ENCODE measurements at places on chromosomes 4 and X.
A peak's percentile ranks its signal among the peaks of the same experiment; 100 is the strongest.

DNA sequence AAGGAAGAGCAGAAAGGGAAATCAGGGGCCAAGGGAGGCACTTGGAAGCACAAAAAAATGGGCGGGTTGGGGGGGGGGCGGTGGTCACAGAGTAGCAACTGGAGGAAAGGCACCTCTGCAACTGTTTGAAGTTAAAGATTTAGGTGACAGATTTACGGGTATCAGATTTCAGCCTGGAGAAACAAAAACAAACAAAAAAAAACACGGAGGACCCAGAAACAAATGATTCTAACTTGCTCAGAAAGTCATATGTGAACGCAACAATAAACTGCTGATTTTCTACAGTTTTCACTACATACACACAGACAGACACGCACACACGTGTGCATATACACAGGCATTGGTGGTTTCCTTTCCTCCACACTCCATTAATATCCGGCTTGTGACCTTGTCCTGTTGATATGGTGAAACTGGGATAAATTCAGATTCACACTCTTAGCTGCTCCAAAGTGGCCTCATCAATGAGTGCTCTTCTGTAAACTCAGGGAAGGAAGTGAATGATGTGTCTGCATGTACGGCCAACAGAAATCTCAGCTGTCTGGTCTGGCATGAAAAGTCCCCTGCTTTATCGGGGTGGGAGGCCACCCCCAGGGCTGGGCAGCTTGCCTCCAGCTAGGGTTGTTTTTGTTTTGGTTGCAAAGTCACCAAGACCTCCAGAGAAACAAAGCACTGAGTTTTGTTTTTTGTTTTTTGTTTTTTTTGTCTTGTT, 54.3 kb downstream of the CHST7 start:
- no peak for DNase-seq

- no peak for DNase-seq
These were observed 30.3 kb downstream of the BMP3 start for GRCh38 chr4:81060587-81061343.

GRCh38 chr4:184635381-184635780, 13.9 kb downstream of the CASP3 start:
- no peak for DNase-seq

GRCh38 chr4:76087007-76087769, 12.7 kb downstream of the ART3 start:
- DNase-seq, result peak; percentile 13

DNA sequence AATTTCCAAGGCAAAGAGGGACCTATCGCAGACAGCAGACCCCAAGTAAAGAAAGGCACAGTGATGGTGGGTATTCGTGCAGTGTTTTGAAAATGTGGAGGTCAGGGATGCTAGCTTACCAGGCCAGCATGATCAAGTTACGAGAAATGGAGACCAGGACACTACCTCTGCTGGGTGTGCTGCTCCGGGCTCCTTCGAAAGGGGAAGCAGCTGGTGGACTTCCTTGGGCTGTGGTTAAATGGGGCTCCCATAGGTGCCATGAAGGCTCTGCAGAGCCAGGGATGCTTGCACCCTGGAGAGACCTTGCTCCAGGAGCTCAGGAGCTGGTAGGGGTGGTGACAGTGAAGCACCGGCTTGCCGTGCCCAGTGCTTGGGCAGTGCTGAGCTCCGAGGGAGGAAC, 68.8 kb downstream of the TBL1X start:
- no peak for DNase-seq

- DNase-seq, result no peak
These were observed 19.1 kb upstream of the KIAA0232 start for GRCh38 chr4:6763330-6763851.

- no peak for DNase-seq
These were observed 52.5 kb downstream of the SORCS2 start for GRCh38 chr4:7244751-7245320.

GRCh38 chrX:15804563-15804962, 14.3 kb downstream of the ZRSR2 start:
- no peak for DNase-seq

- DNase-seq, result no peak
These were observed 27.3 kb downstream of the CSN3 start for GRCh38 chr4:70269674-70270073.

GRCh38 chrX:135273162-135273561, 21.3 kb downstream of the ETDA start:
- DNase-seq, result no peak

DNA sequence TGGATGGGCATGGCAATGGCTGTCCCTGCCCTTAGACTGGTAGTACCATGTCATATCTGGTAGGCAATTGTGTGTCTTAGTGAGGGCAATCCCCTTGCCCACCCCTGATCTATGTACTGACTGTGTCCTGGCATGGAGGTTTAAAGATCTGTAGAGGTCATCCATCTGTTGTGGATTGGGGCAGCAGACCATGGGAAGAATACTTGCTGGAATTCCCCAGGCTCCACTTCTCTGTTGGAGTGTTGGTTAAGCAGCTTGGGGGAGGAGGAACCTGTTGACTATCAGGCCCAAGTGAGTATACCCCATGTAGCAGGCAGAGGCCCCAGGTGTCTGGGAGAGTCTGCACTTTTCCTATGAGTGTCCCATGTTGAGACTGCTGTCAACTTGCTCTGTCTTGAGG, 246.7 kb upstream of the DIPK2B start:
- no peak for DNase-seq

DNA sequence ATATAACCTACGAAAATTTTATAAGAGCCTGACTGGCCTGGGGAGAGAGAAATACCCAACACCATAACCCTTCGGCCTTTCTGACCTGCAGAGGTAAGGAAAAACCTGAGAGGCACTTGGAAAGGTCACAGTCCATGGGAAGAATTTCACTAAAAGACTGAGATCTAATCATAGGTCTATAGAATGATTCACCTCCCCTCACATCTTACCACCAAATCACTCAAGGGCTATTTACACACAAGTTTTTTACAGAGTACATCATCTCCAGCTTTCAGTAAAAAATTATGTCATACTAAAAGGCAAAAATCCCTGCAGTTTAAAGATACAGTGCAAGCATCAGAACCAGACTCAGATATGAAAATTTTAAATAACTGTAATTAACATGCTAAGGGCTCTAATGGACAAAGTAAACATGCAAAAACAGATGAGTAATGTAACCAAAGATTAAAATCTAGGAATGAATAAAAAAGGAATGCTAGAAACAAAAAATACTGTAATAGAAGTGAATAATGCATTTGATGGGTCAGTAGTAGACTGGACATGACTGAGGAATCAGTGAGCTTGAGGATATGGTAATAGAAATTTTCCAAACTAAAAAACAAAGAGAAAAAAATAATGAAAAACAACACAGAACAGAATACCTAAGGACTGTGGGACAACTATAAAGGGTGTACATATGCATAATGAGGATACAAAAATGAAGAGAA, 32.1 kb upstream of the SLC16A2 start:
- DNase-seq, result no peak

GRCh38 chr4:153111426-153112040, 92.7 kb upstream of the TRIM2 start:
- no peak for DNase-seq

DNA sequence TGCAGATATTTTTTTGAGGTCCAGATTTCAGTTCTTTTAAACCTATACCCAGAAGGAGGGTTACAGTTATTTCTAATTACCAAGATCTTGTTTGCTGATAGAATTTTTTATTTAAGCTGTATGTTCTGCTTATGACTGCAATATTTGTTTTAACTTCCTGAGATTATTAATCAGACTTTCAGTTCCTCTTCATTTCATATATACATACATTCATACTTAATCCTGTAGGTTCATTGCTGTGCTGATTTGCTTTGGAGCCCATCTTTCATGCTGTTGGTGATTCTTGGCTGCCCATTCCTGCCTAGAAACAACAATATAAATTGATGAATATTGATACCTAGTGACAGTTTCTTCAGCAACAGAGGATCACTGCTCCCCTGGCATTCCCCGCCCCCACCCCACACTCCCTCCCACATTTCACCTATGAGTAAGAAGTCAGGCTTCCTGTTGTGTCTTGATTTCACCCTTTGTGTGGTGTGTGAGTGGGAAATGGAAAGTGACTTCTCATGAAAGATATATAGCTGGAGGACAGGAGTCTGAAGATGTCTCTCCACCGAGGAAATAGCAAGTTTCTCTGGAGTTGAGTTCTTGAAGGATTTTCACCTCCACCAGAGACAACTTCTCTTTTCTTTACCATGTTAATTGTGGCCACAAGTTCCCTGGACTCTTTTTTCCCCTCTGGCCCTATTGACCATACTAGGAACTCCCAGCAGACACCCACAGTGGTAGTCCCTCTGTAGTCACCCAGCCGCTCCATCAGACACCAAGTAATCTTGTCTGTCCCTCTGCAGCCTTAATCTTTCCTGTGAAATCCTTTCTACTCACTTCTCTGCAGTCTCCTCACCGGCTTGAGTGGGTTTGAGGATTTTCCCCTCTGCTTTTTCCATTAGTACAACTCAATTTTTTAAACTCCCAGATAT, 118.4 kb downstream of the ASB9 start:
- DNase-seq, result no peak

DNA sequence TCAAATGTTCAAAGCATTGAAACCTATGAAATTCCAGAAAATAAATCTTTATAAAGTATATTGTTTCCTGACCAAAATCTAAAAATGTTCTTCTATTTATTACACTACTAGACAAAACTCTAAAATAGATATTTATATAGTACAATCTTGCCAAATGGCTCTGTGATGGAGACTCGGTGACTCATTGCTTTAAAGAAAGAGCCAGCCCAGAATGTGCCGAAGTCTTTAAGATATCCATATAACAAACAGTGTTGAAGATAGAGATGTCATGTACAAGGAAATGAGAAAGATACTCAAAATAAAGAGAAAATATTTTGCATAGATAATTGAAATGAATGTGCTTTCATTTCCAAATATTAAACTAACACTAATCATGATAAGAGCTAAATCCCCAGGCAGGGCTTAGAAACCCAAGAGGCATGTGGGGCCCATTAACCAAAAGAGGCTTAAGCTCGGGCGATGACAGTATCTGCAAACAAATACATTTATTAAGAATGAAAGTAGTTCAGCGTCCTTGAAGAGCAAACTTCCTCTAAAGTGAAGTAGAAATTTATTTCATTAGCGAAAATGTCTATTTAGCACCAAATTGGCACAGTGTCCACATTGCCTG, 102.1 kb upstream of the FAM9B start:
- DNase-seq, result no peak

- no peak for DNase-seq
These were observed 71.2 kb downstream of the MSX1 start for GRCh38 chr4:4930677-4931076.

GRCh38 chr4:176879380-176880116, 86.8 kb upstream of the VEGFC start:
- no peak for DNase-seq

DNA sequence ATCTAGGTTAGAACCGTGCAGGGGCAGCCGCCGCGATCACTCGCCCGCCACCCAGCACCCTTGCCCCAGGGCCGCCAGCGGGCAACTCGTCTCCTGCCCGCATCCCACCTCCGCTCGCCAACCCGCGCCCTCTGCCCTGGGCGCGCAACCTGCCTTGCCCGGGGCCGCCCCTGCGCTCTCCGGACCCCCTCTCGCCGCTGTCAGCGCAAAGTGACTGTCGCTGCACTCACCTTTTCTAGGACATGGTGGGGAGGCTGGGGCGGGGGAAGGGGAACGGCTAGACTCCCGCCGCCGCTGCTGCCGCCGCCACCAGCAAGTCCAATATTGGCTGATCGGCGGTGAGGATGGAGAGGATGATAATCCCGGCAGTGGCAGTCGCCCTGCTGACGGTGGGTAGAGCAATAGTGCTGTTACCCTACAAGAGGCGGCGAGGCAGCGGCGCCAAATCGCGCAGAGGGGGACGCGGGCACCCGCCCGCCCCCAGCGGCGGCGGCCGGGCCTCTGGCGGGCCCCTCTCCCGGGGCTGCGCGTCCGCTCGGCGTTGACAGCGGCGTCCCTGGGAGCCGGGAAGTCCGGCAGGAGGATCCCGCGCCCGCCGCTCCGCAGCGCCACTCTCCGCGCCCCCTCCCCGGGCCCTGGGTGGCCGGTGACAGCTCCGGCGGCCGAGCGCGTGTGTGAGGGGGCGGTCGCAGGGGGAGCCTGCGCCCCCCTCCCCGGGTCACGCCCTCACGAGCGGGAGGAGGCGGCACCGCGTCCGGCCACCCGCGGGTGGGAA, 2.3 kb upstream of the NR3C2 start:
- peak; percentile 25 for DNase-seq

DNA sequence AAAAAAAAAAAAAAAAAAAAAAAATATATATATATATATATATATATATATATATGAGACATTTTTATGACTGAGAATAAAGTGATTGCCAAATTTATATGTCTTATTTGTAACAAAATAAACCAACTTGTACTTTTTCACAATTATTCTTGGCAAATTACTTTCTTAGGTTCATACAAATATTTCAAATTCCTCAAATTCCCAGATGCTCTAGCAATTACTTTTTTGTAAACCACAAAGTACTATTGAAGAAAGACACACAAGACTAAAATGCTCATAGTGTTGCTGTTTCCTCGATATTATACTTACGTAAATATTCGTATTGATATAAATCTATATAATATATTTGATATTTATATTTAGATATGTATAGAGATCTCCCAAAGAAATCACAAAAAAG, 390.0 kb downstream of the FAT4 start:
- DNase-seq, result no peak

All from C1 segment of cervical spinal cord (tissue), 14 donors.